ENCODE measurements at places on chromosomes 1 and 21.

GRCh38 chr1:226355669-226356551 lies 46.9 kb upstream of the LIN9 start:
- DNase-seq, result no peak

DNA sequence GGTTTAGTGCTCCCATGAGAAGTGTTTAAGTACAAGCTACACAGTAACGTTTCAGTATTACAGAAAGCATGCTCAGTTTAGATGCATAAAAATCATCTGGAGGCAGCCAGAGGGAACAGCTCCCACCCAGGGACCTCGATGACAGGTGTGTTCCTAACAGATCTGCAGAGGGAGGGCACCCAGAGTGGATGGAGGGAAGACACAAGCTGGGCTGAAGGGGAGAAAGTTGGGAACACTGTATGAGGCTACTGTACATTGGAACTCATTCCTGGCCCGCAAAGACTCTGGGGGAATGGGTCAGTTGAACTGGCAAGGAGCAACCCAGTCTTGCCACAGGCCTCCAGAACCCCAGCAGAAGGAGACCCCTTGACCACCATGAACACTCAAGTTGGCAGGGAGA lies 52.4 kb downstream of the ZP4 start:
- DNase-seq, result no peak

- no peak for DNase-seq
These were observed 8.2 kb upstream of the DYRK1A start for GRCh38 chr21:37358397-37358796.

DNA sequence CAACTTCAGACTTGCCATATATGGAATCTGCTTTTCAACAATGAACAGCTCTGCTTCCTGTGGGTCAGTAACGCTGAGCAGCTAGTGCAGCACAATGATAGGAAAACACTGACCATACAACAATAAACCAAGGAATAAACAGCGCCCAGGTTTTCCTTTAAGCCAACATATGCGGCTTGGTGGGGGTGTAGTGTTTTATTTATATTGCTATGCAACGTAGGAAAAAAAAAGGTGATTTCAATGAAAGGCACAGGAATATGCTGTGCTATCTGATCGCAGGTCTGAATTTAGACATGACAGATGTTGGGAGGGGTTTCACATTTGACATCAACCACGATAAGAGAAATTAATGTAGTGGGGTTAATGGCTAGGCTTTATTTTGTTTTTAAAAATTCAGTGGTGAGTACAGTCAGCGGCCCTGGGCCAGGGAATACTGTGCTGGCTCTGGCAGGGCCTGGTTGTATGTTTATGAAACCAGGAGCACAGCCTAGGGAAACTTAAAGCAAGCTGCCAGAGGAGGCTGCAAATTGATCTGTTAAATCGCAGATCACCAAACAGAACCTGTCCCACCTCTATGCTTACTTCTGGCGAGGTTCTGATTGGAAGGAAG lies 4.3 kb downstream of the TSPAN2 start:
- DNase-seq, result no peak

- DNase-seq, result peak; percentile 75
These were observed 22.9 kb downstream of the SPSB1 start for GRCh38 chr1:9315411-9316079.

- no peak for DNase-seq
These were observed 908.4 kb upstream of the ADGRL4 start for GRCh38 chr1:79914896-79915295.

- DNase-seq, result peak; percentile 49
These were observed 692 bp downstream of the SORT1 start for GRCh38 chr1:109396871-109397580.
